ENCODE measurements at places on chromosomes 3 and 15.

DNA sequence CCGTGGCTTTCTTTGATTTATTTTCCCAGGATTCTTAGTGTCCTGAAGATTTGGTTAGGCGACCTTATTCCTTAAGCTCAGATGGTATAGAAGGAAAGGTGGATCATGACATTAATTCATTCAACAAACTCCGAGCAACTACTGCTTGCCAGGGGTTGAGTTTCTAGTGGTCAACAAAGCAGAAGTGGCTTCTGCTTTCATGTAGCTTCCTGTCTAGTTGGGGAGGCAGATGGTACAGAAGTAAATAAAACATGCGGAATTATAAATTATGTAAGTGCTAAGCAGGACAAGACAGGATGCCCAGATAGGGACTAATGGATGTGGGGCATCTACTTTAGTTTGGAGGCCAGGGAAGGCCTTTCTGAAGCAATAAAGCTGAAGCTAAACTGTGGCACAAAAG is 15.6 kb downstream of the EEFSEC start:
- no peak for DNase-seq

GRCh38 chr15:25875566-25875965 is 12.4 kb upstream of the ATP10A start:
- no peak for DNase-seq

- DNase-seq = no peak
Observed at GRCh38 chr3:177281292-177282118, 84.2 kb upstream of the TBL1XR1 start.

DNA sequence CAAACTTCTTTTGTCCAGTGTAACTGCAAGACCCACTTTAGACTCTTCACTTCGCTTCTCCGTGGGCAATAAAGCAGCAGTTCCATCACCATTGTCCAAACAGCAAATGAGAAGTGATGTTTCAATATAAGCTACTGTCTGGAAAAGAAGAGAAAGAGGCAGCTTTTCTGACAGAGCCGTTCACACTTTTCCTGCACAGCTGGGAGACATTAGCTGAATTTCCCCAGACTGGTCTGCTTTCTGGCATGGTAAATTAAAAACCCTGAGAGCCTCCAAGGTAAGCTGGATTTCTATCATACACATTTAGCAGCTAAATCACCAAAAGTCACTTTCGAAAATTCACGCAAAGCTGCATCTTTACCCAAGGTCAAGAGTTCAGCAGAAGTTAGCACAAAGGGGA is 108.5 kb upstream of the CMC1 start:
- DNase-seq = no peak

- no peak for DNase-seq
Observed at GRCh38 chr3:71393093-71393492, 190.4 kb downstream of the FOXP1 start.

DNA sequence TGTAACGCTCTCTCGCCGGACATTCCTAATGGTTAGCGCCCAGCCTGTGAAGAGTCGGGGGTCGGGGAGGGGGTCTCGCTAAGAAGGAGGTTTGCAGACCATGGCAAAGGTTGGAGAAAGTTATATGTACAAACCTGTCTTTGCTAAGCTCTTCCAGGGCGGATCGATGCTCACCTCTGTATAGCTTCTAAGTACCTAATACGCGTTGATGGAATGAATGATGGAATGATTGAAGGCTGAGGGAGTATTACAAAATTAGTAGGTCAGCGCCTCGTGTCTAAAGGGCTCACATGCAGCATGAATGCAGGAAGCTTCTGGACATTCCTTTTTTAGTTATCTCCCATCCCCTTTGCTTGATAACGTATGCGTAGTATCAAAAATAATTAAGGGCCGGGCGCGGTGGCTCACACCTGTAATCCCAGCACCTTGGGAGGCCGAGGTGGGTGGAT is 305 bp upstream of the KPNA1 start:
- DNase-seq = no peak

GRCh38 chr3:171948674-171949073 is 90.7 kb upstream of the FNDC3B start:
- DNase-seq = no peak
